ENCODE measurements at places on chromosomes 7 and 10.

DNA sequence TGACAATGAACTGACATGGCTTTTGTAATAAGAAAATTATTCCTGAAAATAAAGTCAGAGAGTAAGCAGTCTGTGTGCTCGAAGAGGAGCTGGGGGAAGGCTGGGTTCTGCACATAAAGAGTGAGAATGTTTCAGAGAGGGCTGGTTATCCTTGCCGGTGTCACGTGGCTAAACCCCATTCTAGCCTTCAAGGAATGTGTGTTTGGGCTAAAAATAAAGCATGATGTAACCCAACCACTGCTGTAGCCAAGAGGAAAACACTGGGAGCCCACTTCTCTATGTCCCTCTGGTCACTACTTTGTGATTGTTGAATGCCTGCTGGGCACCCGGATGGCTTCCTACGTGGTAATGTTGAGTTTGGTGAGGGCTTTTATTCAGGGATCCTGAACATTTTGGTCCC is 23.5 kb downstream of the WDFY4 start:
- DNase-seq: no peak

DNA sequence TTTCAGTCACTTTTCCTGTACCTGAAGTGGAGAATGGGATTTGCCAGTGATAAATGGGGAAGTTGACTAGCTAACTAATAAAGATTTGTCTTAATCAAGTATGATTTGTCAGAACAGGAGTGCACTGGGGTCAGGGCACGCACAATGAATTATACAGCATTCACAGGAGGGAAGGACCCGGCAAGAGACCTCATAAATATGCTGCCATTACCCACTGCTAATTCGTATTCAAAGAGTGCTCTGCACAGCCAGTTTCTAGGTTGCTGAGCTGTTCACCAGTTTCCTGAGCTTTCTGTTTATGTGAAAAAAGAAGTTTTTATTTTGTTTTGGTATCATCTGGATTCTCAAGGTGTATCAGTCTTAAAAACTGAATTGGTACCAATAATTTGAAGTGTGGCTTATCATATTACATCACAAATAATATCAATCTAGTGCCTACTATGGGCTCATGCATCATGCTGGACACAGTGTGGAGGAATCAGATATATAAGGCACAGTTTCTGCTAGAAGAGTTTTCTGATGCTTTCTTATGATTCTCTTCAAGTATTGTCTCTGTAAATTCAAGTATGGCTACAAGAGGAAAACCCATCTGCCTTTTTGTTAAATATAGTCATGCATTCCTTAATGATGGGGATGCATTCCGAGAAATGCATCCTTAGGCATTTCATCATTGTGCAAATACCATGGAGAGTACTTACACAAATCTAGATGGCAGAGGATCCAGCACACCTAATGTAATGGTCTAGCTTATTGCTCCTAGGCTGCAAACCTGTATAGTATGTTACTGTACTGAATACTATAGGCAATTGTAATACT is 202.2 kb downstream of the VTI1A start:
- DNase-seq: no peak

DNA sequence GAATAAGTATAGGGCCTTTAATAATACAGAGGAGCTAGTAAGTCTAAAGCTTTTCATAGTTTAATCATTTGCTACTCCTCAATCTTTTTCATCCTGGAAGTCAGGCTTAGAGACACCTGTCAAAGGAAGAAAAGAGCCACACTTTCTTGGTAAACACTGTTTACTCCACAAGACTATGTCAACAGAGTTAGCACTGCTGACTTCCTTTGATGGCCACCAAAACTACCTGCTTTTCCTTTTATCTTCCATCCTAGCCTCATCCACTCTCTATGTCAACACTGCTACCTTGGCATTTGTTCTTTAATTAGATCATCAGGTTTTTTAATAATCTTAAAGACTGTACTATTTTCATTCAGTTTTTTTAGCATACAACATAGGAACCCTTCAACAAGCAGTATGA is 106.2 kb downstream of the ELAPOR2 start:
- DNase-seq: no peak

GRCh38 chr10:31580646-31581045 is 261.6 kb downstream of the ZEB1 start:
- no peak for DNase-seq

Measured in stimulated activated CD4-positive, alpha-beta T cell treated with anti-CD3 and anti-CD28 coated beads, Interleukin-15, amount 100 ng/mL, for 1 hour (primary cell).